Karpas-422 (cell line): ENCODE measurements at places on chromosomes 2 and 18. TPM values are rescaled to one million over a fixed set of nuclear protein-coding genes. Genes with fewer than 3 reads are reported as not detected.

The TGFA gene
- total RNA-seq = not detected in 2 replicates

The CCDC68 gene
- not detected in 2 replicates for total RNA-seq

The FZD7 gene
- 9.2 and 10.2 TPM in 2 replicates for total RNA-seq

The TNFRSF11A gene
- 1.0 and 1.2 TPM in 2 replicates for total RNA-seq

GRCh38 chr2:211598238-211598637 is 940.4 kb downstream of the ERBB4 start:
- DNase-seq = no peak

DNA sequence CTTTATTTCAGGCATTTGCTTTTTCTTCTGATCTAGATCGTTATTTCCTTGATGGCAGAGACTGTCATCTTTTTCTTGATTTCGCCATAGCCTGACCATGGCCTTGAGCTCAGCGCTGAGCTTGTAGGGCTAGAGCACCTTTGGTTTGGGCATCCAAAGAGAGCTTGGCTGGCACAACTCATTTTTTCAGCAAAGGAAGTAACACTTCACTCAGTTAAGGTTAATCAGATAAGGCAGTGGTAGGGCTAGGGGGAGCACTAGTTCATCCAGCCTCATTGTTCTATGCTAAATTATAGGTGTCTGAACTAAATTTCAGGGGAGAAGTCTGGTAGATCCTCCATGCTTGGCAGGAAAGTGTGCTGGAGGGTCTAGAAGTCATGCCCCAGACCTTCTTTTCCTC is 125.0 kb downstream of the SETBP1 start:
- no peak for DNase-seq

GRCh38 chr2:8152392-8153257 is 529.2 kb upstream of the ID2 start:
- peak; percentile 92 for DNase-seq

The ELOA2 gene
- not detected in 2 replicates for total RNA-seq

DNA sequence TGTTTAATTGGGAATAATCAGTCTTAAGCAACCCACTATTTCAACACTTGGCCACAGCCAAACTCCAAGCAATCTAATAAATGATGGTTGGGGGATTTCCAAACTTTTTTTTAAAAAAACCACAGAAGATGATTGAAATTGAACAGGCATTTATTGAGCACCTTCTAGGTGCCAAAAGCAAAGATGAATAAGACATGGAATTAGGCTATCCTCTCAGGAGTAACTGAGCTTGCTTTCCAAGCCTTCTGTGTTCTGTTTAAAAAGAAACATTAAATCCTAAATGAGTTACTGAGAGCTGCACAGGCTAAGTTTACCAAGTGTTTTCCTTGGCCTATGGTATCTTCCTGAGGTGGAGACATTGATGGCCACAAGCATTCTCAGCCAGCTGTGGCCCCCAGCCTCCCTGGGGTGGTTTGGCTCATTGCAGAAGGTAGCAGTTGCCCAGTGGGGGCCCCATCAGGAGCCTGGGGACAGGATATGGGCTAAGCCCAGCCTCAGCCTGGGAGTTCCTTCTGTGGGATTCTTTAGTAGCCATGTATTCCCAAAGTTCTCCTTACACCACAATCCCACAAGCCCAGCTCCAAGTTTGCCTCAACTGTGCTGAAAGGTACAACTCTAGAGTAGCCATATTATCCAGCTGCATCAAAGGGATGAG is 174.3 kb downstream of the C1D start:
- DNase-seq = no peak

The PARD3B gene
- not detected in 2 replicates for total RNA-seq

The FAM161A gene
- 5.9 and 9.5 TPM in 2 replicates for total RNA-seq

GRCh38 chr2:65134158-65134557 is 4.3 kb upstream of the RAB1A start:
- no peak for DNase-seq

DNA sequence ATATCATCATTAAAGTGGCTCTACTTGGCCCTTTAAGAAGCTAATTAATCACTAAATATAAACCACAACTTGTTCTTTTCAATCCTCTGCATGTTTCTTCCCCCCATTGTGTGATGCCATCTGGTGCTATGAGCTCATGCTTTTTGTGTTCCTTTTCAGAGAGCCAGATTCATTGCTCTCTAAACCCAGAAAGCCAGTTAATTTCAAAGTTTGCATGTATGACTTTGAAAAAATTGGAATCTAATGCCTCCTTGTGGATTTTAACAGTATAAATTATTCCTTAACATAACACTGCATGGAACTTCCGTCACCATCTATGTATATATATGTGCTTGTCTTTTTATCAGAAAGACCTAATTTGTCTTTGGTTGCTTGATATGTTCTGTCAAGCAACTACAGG is 31.1 kb downstream of the TMEM178A start:
- DNase-seq = peak; percentile 45

The ESPNL gene
- total RNA-seq = 1.0 TPM in 2 replicates

The SIGLEC15 gene
- total RNA-seq = 1.6 and 2.5 TPM in 2 replicates

The HK2 gene
- 80.7 and 111 TPM in 2 replicates for total RNA-seq

DNA sequence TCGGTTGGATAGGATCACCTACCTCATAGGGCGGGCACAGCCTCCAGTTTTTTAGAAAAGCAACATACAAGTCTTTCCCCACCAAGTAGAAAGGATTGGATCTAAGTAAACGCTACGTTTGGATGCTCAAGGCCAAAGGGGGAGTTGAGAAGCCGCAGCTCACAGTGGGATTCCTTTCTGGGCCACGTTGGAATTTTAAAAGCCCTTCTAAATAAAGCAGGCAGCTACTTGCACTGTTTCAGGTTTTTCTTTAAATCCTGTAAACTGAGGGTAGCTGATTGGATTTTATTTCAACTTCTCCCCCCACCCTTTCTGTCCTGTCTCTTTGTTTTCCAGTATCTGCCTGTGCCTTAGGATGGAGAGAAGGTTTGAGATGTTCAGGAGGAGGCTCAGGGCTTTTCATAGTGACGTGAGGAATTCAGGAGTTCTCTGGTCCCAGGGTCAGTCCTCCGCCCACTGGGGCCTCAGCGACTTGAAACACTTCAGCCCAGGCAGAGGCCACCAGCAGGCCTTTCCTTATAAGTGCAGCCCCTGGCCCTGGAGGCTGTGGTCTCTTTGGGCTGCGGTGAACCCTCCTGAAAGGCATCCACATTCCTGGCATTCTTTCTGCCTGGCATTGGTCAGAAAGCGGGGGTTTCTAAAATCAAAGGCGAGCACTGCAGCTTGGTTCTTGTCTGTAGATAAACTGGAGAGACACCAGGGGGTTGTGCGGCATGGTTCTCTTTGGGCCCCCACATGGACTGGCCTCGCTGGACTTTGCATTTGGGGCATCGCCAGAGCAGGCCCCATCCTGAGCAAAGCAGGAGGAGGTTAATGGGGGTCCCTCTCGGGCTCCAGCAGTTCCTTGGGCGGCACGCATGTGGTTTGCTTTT is 44.5 kb downstream of the SH3BP4 start:
- no peak for DNase-seq
